NCI-H2107 (cell line): ENCODE measurements at places on chromosomes 1 and 21.

DNA sequence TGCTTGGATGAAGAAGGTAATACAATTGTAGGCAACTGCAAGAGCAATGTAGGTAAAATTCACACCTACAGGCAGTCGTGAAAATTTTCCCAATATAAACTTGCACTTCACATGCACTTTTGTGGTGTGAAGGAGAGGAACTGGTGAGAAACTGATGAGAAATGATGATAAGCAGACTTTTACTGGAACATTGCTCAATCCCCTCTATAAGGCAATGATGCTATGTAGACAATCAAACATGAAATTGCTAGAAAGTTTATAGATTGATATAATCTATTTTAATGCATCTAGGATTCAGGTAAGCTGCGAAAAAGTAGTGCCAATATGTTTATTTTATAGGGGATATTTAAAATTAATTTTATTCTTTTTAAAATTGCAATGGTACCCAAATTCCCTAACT lies 802.2 kb downstream of the KCNT2 start:
- no peak for DNase-seq

DNA sequence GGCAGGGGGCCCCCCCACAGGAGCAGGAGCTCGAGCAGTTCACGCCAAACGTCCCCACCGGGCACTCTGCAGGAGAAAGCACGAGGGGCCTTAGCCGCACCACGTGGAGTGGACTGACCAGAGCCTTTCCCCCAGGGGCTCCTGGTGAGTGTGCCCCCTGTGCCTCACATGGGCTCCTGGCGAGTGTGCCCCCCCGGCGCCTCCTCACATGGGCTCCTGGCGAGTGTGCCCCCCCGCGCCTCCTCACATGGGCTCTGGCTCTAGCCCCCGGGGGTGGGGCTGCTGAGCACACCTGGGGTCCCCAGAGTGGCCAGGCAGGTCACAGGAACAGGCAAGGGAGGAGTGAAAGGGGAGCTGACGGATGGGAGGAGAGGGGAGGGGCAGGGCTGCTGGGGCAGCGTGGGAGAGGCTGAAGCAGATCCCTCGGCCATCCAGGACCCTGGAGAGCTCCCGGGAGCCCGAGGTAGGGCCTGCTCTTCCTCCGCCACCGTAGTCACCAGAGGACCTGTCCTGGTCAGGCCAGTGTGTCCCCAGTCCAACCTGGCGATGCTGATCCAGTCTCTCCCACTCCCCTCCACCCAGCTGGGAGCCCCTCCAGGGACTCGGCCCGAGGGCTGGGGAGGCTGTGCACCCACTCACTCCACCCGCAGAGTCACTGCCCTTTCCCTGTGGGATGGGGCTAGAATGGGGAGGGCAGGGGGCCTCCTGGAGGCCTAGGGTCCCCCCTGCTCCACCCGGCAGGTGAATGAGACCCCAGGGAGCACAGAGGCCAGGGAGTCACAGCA lies 47.6 kb downstream of the ARHGEF16 start:
- DNase-seq, result no peak

- DNase-seq, result no peak
Measured at GRCh38 chr1:64983110-64983509, 16.8 kb upstream of the JAK1 start.

DNA sequence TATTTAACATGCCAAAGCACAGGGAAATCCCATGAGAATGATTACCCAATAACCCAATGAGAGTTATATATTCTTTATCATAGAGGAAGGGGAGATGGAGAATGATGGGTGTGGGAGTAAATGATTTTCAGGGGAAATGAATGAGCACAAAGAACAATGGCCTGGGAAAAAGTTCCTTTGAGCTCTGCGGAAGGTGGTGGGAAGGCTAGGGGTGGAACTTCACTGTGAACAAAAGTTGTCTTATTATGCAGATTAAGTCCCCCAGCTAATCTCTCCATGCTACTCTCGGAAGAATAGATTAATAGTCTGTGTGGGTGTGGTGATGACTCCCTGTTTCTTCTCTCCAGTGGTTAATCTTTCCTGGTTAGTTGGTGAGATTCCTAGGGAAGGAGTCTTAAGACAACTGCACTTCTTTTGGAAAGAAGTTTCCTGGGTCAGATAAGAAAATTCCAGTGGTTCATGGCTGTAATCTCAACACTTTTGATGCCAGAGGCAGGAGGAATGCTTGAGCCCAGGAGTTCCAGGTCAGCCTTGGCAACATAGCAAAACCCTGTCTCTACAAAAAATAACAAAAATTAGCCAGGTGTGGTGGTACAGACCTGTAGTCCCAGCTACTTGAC lies 71.6 kb downstream of the DNTTIP2 start:
- DNase-seq, result no peak

DNA sequence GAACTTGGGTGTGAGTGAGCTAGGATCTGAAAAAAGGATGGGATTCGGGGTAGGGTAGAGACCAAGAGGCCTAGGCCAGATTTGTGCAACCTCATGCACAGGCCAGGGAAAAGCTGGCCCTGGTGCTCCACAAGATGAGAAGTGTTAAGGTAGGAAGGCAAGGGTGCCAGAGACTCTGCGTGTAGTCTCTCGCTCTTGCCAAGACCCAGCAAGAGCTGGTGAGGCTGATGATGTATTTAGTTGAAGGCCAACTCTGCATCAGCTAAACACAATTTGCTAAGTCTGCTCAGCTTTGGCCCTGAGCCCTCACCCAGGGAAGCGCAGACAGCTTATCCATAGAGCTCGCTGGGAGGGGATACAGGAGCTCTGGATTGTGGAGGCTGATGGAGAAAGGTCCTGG lies 26.6 kb upstream of the SOX13 start:
- no peak for DNase-seq

GRCh38 chr1:67945733-67946374 lies 104.6 kb downstream of the DIRAS3 start:
- peak; percentile 20 for DNase-seq

GRCh38 chr1:36143424-36143823 lies 5.9 kb downstream of the TRAPPC3 start:
- no peak for DNase-seq

- no peak for DNase-seq
Measured at GRCh38 chr1:202987922-202988583, 19.1 kb upstream of the TMEM183A start.

DNA sequence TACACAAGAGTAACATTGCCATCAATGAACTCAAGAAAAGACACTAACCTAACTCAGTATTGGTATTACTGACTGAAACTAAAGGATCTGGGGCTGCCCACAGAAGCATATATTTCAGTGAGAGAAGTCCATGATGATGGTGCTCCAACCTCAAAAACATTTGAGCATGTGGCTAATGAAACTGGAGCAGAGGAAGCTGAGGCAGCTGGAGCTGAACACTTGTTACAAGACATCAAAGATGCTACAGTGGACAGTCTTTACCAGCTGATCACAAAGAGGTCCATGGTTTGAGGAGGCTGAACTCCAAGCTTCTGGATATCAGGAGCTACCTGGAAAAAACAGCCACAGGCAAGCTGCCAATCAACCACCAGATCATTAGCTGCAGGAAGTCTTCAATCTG lies 42.2 kb upstream of the TTC39A start:
- no peak for DNase-seq

DNA sequence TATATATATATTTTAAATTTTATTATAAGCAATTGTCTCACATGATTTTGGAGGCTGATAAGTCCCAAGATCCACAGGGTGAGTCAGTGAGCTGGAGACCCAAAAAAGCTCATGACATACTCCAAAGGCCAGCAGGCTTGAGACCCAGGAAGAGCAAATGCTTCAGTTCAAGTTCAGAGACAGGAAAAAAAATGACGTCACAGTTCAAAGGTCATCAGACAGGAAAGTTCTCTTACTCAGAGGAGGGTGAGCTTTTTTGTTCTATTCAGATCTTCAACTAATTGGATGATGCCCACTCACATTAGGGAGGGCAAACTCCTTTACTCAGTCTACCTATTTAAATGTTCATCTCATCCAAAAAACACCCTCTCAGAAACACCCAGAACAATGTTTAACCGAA lies 18.2 kb downstream of the RXRG start:
- no peak for DNase-seq

- DNase-seq, result no peak
Measured at GRCh38 chr1:100775483-100775882, 55.9 kb downstream of the VCAM1 start.

DNA sequence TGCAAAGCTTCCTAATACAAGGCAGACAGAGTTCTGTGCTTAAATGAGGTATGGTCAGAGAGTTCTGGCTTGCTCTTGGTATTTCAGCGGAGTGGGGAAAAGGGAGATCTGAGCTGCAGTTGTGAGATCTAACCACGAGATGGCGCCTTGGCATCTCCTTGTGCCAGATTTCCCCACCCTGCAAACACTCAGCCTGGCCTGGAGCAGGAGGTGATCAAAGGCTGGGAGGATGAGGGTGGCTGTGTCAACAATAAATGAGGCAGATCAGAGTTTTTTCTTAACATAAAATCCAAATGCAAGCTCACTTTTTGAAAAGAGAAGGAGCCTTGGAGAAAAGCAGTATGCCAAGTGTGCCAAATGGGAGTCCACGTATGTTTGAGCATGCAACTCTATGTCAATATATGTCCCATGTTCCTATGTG lies 4.1 kb upstream of the TFAP2E start:
- peak; percentile 44 for DNase-seq

GRCh38 chr1:31932491-31933316 lies 5.5 kb downstream of the PTP4A2 start:
- DNase-seq, result no peak
